ENCODE measurements at places on chromosomes 13 and 19.

GRCh38 chr13:80850771-80851170, 509.8 kb upstream of the SPRY2 start:
- DNase-seq: no peak

DNA sequence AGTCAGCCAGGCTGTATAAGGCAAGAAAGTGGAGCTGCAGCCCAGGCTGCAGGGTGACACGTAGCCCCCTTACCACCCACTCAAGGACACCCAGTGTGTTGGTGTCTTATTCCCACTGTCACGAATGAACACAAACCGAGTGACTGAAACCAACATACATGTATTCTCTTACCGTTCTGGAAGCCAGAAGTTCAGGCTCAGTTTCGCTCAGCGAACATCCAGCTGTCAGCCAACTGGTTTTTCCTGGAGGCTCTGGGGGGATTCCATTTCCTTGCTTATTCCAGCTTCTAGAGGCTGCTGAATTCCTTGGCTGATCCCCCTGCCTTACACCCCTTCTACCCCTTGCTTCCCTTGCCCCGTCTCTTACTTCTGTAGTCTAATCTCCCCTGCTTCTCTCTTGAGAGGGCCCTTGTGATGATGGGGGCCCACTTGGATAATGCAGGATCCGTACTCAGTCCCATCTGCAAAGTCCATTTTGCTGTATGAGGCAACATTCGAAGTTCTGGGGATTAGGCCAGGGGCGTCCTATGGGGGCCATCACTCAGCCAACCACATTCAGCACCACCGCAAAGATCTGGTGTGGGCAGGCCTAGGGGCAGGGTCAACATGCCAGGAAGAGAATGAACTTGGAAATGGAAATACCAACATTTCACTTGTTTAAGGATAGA, 47.3 kb upstream of the MTIF3 start:
- DNase-seq: no peak

- DNase-seq: no peak
Measured at GRCh38 chr13:106649495-106649894, 81.6 kb upstream of the ARGLU1 start.

DNA sequence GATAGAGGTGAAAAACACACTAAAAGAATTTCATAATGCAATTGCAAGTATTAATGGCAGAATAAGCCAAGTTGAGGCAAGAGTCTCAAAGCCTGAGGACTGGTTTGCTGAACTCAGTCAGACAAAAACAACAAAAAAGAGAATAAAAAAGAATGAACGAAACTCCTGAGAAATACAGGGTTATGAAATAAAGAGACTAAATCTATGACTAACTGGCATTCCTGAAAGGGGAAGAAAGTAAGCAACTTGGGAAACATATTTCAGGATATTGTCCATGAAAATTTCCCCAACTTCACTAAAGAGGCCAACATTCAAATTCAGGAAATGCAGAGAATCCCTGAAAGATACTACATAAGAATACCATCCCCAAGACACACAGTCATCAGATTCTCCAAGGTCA, 47.8 kb downstream of the UBL3 start:
- no peak for DNase-seq

GRCh38 chr19:14472202-14472938, 2.8 kb downstream of the PTGER1 start:
- DNase-seq: peak; percentile 51

DNA sequence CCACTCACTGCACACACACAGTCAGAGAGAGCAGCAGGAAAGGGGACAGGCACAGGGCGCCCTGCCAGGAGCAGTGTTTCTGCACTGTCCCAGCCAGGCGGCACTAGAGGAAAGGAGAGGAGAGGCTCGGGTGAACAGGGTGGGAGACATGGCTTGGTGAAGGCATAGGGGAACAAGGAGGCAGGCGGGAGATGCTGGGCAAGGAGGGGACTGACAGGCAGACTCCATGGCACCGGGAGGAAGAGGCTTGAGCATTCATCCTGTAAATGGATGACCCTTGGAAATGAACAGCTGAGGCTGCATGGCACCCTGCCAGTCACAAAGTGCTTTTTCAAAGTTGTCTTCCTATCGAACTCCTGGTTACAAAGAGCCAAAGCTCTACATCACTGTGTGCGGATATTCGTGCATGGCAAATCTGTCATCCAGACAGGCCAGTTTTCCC, 22.4 kb downstream of the MED26 start:
- no peak for DNase-seq

DNA sequence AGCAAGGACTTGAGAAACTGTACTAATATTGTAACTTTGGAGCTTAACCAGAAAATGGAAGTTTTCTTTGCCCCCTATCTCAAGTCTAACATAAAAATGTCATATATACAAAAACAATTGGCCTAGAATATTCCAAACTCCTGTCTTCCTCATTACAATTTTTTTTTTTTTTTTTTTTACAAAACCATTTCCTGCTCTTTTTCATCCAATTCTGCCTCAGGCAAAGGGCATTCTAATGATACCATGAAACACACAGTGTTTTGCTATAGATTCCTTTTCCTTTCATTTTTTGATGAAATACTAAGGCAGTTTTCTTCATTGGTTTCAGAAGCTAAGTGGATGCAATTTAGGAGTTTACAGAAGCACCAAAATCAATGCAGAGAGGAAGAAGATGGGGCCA, 119.7 kb downstream of the LHFPL6 start:
- DNase-seq: no peak

DNA sequence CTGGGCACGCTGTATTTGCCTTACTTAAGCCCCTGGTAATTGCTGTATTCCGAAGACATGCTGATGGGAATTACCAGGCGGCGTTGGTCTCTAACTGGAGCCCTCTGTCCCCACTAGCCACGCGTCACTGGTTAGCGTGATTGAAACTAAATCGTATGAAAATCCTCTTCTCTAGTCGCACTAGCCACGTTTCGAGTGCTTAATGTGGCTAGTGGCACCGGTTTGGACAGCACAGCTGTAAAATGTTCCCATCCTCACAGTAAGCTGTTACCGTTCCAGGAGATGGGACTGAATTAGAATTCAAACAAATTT, 676 bp downstream of the BRCA2 start:
- DNase-seq: no peak

GRCh38 chr13:109784590-109785140, 1.7 kb downstream of the IRS2 start:
- no peak for DNase-seq

DNA sequence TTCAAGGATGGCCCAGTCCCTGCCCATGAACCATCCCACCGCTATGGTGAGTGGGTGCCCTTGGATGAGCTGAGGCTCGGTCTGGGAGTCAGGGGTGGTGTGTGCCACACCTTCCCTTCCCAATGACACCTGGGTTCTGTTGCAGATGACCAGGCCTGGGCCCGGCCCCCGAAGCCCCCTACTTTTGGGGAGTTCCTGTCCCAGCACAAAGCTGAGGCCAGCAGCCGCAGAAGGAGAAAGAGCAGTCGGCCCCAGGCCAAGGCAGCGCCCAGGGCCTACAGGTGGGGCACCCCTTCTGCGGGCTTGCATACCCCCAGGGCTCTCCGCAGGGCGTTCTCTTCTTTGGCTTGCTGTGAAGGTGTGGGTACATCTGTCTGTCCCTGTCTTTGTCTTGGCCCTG, 4.3 kb upstream of the INAFM1 start:
- DNase-seq: no peak

DNA sequence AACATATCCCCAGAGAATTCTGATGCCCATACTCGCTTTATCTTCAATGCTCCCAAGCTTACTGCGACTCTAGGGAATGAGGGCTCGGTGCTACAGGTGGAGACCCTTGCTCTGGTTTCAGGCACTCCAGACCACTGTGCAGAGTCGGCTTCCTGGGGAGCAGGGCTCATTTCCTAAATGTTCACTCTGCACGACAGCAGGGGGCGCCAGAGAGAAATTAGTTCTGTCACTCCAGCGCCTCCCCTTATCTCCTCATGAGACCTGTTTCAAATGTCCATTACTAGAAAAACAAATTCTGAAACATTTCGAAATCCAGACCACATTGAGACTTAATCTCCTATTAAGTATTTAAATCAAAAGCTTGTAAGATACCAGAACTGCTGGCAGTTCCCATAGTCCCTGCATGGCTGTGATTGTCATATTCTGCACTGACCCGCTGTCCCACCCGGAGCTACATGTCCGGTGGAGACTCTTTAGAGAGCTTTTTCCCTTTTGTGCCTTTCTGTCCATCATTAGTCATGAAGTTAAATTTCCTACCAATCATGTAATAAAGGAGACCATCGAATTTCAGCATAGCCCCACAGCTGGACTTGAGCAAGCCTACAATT, 22.4 kb downstream of the EPSTI1 start:
- DNase-seq: peak; percentile 43

DNA sequence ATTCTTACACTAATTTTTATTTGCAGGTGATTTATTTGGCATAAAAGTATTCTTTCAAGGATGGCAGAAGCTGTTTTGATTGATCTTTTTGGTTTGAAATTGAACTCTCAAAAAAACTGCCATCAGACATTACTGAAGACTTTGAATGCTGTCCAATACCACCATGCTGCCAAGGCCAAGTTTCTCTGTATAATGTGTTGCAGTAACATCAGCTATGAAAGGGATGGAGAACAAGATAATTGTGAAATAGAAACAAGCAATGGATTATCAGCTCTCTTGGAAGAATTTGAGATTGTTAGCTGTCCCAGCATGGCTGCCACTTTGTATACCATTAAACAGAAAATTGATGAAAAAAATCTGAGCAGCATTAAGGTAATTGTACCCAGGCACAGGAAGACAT, 1.2 kb downstream of the LACC1 start:
- DNase-seq: no peak

DNA sequence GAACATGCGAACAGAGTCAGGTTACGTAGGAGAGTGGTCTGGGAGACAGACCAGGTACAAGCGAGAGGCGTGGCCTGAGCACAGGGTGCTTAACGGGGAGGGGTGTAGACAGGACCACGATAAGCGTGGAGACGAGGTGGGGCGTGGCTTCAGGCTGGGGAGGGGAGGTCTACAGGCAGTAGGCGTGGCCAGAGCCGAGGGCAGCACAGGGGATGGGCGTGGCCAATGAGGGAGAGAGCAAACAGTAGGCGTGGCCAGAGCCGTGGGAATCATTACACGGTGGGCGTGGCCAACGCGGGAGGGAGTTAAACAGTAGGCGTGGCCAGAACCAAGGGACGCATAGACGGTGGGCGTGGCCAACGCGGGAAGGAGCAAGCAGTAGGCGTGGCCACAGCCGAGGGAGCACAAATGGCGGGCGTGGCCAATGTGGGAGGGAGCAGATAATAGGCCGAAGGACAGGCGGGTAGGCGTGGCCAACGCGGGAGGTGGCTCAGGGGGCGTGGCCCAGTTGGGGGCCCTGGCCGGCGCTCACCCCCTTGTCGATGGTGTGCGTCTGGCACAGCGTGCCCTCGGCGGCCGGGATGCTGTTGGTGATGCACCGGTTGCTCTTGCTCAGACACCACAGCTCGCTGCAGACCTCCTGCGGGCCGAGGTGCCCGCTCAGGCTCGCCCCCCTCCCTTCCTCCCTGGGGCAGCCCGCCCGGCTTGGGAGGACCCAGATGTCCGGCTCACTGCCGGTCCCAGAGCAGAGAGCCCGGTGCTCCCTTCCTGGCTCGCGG, 15.2 kb upstream of the MYO1F start:
- peak; percentile 85 for DNase-seq

DNA sequence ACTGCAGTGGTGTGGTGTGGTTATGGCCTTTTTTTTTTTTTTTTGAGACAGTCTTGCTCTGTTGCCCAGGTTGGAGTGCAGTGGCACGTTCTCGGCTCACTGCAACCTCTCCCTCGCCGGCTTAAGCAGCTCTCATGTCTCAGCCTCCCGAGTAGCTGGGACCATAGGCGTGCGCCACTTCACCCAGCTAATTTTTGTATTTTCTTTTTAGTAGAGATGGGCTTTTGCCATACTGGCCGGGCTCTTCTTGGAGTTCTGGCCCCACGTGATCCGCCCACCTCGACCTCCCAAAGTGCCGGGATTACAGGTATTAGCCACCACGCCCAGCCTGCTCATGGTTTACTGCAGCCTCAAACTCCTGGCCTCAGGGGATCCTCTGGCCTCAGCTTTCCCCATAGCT, 7.0 kb downstream of the PDCD2L start:
- no peak for DNase-seq

- no peak for DNase-seq
Measured at GRCh38 chr13:22127277-22128164, 456.6 kb downstream of the FGF9 start.

GRCh38 chr13:38752686-38753085, 65.8 kb downstream of the FREM2 start:
- DNase-seq: no peak

DNA sequence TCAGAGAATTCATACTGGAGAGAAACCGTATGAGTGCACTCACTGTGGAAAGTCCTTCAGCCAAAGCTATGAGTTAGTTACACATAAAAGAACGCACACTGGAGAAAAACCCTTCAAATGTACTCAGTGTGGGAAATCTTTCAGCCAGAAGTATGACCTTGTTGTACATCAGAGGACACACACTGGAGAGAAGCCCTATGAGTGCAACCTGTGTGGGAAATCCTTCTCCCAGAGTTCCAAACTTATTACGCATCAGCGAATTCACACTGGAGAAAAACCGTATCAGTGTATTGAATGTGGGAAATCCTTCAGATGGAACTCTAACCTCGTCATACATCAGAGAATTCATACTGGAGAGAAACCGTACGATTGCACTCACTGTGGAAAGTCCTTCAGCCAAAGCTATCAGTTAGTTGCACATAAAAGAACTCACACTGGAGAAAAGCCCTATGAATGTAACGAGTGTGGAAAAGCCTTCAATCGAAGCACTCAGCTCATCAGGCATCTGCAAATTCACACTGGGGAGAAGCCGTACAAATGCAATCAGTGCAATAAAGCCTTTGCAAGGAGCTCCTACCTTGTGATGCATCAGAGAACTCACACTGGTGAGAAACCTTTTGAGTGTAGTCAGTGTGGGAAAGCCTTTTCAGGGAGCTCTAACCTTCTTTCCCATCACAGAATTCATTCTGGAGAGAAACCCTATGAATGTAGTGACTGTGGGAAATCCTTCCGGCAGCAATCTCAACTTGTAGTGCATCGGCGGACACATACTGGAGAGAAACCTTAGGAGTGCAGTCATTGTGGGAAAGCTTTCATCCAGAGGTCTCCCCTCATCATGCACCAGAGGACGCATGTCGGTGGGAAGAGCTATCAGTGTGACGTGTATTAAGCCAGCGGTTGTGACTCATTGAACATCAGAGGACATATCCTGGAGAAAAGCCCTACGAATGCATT, 16.5 kb upstream of the ZNF8 start:
- no peak for DNase-seq

- no peak for DNase-seq
Measured at GRCh38 chr19:20669263-20669662, 7.9 kb upstream of the ZNF626 start.

DNA sequence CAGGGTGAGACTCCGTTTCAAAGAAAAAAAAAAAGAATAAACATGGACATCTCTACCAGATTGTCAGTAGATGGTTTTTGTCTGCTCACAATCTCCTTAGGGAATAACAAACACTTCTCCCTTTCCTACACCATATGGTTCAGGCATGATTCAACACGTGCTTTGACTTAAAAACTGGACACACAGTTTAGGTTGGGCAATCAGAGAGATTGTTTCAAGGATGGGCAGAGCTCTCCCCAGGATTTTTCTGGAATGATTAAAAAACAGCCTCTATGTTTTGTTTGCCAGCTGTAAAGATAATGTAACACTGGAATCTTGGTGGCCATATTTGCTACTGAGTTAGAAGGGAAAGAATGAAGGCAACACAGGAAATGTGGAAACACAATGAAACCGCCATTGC, 150.1 kb upstream of the TSC22D1 start:
- DNase-seq: no peak

Data from stimulated activated CD8-positive, alpha-beta memory T cell treated with anti-CD3 and anti-CD28 coated beads, Interleukin-7, amount 100 ng/mL, for 48 hours (primary cell).